Inflammatory macrophage treated with lipopolysaccharide for 4 hours (primary cell): ENCODE measurements at places on chromosomes 7 and 10.

DNA sequence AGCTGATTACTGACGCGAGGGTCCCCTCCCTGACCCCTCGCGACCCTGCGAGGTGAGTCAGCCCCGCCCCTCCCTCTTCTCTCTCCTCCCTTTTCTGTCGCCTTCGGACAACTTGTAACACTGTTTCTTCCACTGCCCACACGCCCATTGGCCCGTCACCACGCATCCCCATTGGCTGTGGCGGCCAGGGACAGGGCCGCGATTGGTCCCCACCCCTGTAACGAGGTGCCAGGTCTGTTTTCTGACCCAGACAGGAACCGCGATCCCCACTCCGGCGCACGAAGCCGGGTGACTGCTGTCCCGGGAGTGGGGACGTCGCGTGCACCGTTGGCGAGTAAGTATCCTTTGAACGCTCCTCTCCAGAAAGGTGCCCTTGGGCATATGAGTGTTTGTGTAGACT lies at the start of gene STRA8:
Gene STRA8, plus strand, starts transcription at position 269 of the 400 bp plus-strand sequence. CDS start 6,687 bp downstream, outside the sequence.
- no peak for DNase-seq

DNA sequence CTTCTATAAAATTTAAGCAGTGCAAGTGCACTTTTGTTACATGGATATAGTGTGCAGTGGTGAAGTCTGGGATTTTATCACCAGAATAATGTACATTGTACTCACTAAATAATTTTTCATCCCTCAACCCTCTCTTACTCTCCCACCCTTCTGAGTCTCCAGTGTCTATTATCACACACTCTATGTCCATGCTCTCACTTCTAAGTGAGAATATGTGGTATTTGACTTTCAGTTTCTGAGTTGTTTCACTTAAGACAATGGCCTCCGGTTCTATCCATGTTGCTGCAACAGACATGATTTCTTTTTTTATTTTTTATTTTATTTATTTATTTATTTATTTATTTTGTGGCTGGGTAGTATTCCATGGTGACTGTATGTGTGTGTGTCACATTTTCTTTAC lies 855.9 kb upstream of the PHF14 start:
- no peak for DNase-seq

DNA sequence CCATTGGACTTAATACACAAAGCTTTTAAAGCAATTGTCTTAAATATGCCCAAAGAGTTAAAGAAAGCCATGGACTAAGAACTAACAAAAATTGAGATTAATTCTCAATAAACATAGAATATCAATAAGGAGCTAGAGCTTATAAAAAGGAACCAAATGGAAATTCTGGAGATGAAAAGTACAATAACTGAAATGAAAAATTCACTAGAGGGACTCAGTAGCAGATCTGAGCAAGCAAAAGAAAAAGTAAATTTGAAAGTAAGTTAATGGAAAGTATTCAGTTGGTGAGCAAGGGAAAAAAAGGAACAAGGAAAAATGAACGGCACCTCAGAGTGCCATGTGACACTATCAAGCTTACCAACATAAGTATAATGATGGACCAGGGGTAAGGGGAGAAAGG lies 209.8 kb downstream of the FZD1 start:
- no peak for DNase-seq

DNA sequence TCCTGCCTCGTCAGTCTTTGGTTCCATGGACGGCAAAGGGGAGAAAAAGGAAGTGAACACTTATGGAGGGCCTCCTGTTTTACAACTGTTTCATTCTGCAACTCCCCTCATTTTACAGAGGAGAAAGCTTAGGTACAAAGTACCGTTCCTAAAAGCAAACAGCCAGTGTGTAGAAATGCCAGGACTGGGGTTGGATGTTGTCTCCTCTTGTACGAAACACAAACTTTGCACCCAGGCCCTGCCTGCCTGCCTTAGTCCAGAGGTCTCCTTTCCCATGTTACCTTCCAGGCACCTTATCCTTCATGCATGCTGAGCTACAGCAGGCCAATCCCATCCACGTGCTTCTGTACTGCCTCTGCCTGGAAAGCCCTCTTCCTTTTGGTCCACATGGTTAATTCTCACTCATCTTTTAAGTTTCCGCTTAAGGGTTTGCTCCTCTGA lies 86.0 kb downstream of the ICA1 start:
- DNase-seq = no peak

DNA sequence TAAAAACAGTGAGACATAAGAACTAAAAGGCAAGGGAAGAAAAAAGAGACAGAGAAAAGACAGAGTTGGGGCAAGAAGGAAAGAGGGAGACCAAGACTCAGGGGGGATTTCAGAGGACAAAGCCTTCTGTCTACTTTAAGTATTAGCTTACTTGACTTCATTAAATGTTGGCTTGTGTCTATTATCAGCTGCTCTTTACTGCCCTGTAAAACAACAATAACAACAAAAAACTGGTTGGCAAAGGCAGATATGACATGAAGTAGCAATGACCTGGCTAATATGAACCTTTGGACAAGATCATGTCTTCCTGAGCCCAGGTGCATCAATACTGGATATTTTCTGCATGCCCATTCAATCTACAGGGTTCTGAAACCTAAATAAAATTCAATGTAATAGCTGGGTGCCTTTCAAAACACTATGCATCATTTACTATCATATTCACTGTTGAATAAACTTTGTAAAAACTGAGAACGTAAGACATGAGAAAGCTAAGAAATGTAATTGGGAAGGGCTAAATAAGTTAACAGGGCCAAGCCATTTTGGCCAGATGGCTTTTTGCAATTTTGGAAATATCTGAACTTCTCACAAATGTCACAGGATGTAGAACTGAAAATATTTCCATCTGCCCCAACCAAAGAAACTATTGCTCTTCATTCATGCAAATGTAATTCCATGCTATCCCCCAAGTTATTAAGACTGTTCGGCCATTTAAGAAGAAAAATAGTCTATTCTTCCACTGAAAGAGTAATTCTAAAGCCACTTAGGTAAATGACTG lies 49.4 kb downstream of the LRRN3 start:
- peak; percentile 55 for DNase-seq

- no peak for DNase-seq
These were observed 495.6 kb upstream of the KLF6 start for GRCh38 chr10:4280461-4281189.
